ENCODE measurements at places on chromosomes 4 and X. TPM values are rescaled to one million over a fixed set of nuclear protein-coding genes. Genes with fewer than 3 reads are reported as not detected.
A peak's percentile ranks its signal among the peaks of the same experiment; 100 is the strongest.

The ASMT gene
- total RNA-seq = not detected

The CNGA1 gene
- not detected for total RNA-seq

The EFHC2 gene
- total RNA-seq = not detected

The ADGRL3 gene
- total RNA-seq = not detected

The NHSL2 gene
- total RNA-seq = 0.31 TPM

The F8A3 gene
- not detected for total RNA-seq

DNA sequence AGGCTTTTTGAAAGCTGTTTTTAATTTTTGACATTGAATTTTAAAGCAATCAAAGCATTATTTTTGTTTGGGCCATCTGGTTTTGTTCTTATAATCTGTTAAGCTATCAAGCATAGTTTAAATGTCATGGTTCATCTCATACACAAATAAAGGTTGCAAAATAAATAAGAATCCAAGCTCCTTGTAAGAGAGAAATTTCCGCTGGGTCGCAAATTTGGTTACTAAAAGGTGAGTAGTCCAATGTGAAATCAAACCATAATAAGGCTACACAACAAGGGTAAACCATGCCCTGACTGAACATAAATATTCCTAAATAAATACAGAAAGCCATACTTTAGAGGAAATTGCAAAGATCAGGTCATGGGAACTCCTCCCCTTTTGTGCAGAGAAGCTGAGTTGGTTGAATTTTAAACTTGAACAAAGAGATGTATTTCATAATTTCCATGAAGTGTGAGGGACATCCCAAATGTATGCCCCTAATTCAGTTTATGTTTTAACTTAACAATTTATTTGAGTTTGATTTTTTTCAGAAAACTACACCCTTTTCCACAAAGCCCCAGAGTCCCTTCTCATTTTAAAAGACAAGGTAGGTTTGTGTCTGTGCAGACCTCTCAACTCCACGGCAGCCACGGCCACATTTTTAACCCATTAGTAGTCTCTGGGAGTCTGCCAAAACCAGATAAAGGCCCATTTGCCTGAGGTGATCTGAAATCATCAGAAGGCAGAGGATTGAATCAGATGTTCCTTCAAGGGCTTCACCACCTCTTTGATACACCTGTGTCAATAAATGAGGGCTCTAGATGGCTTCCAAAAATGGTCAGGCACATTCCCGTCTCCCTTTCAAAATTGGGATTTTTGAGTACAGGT is 85.2 kb downstream of the PLAC1 start:
- no peak for DNase-seq

DNA sequence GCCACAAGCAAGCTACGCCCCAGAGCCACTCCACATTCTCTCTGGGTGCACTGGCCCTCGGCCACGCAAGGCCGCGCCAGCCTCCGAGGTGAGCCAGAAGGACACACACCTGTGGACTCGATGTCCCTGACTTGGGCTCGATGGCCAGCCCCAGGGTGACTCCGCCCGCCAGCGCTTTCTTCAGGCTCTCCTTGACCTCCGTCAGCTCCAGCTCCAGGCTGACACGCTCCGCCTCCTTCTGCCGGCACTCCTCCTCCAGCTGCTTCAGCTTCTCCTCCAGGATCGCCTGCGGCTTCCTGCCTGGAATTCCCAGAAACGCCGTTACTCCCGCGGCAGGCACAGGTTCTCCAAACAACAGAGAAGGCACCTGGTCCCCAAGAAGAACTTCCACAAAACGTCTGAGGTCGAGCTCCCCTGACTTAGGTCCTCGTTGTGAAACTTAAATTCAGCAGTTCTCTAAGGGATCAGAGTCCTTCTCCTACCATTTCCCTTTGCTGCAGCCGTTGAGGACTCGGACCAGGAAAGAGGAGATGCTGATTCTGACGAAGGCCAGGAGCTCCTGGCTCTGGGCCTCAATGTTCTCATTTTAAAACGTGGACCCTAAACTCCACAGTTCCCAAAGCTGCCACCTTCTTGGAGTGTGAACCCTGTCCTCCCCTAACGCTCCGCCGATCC is 166.8 kb downstream of the AFAP1 start:
- no peak for DNase-seq

DNA sequence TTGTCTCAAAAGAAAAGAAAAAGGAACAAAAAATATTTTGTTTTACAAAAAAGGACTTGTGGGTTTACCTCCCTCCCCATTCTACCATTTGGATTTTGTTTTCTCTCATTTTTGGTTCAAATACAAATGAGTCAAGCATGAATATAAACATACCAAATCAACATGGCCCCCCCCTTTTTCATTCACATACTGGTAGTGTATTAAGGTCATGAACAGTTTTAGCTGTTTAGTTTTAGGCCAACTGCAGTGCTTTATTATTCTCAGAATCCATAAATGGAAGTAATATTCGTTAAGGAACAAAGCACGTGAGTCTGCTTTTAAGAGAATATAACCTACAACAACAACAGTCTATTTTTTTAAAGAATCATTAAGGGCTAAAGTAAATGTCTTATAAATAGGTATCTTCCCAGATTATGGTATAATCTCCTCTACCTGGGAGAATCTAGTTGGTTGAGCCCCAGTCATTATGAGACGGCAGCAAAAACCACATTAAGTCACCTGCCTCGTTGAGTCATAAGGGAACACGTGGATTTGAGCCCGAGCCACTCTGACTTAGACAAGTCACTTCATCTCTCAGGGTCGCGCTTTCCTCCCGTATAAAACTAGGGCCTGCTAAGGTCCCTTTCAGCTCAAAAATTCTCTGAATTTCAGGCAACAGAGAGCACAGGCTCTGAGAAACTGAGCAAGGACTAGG is 26.7 kb downstream of the BCLAF3 start:
- no peak for DNase-seq

DNA sequence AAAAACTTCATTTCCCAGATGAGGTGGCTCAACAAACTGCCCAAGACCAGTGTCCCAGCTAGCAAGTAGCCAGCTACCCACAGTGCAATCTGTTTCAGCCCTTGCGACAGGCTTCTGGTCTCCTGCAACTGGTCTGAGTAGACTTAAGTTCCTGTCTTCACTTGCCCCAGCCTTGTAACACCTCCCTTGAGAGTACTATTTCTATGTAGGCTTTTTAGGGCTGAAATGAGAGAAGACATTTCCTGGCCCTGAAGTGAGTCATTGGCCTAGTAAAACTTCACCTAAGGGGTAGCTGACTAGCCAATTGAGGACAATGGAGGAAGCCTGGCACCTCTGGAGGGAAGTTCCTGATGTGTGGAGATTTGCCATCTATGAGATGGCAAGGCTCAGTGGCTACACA is 80.1 kb upstream of the STIM2 start:
- no peak for DNase-seq

DNA sequence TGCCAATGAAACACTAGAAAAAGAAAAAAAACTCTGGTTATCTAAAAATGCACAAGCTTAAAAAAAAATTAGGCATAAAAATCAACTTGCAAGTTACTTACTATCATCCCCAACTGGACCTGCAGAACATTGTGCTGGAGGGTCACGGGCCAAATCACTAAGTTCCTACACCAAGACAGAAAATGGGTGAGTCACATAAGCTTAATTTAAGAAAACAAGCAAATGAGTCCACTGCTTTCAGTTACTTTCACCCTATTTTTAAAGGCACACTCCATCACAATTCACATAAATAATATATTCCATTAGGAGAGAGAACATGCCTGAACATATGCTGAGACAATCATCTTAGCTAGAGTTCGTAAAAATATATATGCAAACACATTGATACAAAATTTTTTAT is 17.7 kb downstream of the UBE2D3 start:
- no peak for DNase-seq

DNA sequence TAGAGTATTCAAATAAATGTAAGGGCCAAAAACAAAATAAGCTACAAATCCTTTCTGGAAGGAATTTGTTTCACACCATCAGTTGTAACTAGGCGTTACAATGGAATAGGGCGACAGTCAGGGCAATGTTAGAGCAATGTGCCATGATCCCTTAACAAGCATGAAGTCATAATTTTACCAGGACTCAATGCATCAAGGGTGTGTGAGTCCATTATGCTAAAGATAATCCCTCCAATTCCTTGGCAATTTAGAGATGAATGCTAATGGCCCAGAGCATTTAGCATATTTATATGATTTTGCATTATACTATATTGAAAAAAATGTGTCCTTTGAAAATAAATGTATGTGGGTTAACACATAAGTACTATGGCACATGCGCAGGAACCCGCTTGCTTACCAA is 73.1 kb downstream of the GRIA2 start:
- DNase-seq = no peak

DNA sequence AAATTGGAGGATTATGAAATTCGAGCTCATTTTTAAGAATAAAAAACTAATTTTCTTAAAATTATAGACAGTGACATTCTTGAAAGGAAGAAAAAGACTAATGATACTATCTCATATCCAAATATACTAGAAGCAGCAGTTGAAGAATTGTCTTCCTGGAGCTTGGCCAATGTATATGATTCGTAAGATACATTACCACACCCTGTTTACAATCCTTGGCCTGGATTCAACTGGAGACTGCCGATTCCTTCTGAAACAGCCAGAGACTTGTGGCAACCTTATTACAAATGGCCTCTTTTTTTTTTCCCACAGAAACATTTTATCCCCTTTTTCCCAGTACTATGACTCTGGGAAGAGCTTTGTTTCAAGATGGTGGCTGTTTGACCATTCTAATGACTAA is 571.2 kb upstream of the FAT1 start:
- no peak for DNase-seq

DNA sequence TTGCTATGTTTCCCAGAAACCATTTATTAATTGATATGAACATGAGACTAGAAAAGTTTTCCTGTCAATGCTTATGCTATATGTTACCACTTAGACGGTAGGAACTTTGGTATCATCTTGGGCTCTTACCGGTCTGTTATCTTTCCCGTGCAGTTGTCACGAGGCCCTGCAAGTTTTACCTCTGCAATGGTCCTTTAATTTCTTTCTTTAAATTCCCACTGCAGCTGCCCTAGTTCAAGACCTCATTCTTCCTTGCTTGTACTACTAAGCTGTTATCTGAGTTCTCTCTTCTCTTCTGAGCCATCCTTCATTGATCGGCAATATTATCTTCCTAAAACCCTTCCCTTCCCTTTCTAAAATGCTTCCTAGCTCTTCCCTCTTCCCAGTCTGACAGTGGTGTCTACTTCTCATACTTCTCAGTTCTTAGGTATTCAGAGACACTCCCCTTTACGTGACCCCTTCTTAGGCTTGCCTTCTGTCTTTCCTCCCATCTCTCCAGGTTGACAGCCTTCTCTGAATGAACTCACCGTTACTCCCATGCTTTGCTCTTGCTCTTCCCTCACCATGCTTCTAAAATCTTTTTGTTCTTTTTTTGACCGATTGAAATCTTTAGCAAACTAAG is 27.5 kb downstream of the MAGEA1 start:
- no peak for DNase-seq

DNA sequence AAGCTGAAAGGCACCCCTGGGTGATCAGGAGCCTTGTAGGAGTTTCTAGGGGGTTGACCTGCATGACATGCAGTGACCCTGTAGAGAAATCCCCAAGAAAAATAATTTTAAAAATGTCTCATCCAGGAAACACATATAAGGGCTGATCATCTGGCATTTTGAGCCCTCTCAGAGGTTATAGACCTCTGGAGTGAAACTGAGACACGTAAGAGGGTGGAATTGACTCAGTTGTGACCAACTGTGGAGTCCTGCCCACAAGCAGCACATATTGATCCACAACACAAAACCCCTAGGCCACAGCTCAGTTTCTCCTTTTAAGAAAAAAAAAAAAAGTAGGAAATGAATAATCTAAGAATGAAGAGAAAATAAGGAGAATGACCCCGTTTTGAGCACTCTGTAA is 32.5 kb upstream of the MTMR8 start:
- DNase-seq = no peak

DNA sequence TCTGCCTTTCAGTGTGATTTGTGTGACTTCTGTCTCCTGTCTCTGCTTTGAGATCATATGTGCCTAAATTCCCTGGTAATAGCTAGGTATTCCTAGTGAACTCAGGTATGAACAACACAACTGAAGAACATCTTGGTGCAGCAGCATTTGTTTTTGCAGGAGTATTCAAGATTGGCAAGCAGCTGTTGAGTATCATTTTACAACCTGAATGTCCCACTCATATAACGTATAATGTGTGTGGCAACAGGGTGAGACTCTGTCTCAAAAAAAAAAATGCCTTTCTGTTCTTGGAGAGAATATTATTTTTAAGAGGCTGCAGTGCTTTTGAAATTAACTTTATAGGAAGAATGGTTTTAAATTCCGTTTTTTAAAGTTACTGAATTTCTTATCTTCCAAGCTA is 7.7 kb downstream of the LSM6 start:
- DNase-seq = no peak

- no peak for DNase-seq
Observed at GRCh38 chr4:81629366-81629765, 157.7 kb upstream of the RASGEF1B start.

GRCh38 chr4:55781341-55781740 is 38.2 kb upstream of the EXOC1L start:
- no peak for DNase-seq

GRCh38 chrX:71095981-71096759 is 519 bp downstream of the FOXO4 start:
- no peak for DNase-seq

DNA sequence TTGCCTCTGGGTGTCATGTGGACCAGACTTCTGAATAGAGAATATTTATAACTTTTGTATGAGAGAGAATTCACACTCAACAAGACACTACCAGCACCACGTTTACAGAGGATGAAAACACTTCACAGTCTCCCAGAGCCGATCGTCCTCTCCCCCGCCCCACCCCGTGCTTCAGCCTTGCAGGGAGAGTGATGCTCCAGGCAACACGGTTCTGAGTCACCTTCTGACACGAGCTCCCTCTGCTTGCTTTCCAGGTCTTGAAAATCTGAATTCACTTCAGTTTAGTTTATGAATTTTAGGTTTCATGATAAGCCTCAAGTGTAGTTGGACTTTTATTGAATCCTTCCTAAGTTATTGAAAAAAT is 59.8 kb downstream of the CPLX1 start:
- DNase-seq = peak; percentile 37

GRCh38 chrX:67044866-67045265 is 406.0 kb upstream of the EDA2R start:
- no peak for DNase-seq

DNA sequence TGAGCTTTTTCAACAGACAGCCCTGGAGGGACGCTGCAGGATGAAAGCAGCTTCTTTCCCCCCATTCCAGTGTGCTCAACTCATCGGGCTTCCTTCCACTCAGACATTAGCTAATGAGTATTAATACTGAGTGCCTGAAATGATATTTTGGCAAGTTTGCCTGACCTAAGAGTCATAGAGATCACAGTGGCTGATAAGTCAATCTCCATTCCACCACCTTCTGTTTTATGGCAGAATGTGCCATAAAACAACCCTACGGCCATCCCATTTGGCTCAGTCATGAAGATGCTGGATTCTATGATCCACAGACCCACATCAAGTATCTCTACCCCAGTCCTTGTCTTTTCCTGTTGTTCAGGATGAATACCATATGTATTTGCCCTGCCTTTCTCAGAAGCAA is 48.3 kb upstream of the MAB21L2 start:
- no peak for DNase-seq

GRCh38 chr4:169253113-169253671 is 17.6 kb downstream of the SH3RF1 start:
- no peak for DNase-seq

GRCh38 chrX:48896611-48897011 is 957 bp downstream of the TIMM17B start:
- peak; percentile 46 for DNase-seq

GRCh38 chrX:37347420-37347819 is 1.7 kb upstream of the PRRG1 start:
- no peak for DNase-seq

- no peak for DNase-seq
Observed at GRCh38 chrX:136353526-136354093, 52.8 kb downstream of the ADGRG4 start.

- no peak for DNase-seq
Observed at GRCh38 chr4:76562161-76562560, 127.1 kb downstream of the SHROOM3 start.

All from G401 (cell line).